H4 (cell line): ENCODE measurements at places on chromosomes 5 and 9.
A peak's percentile ranks its signal among the peaks of the same experiment; 100 is the strongest.

GRCh38 chr5:90939211-90939610, 380.6 kb downstream of the ADGRV1 start:
- no peak for DNase-seq

DNA sequence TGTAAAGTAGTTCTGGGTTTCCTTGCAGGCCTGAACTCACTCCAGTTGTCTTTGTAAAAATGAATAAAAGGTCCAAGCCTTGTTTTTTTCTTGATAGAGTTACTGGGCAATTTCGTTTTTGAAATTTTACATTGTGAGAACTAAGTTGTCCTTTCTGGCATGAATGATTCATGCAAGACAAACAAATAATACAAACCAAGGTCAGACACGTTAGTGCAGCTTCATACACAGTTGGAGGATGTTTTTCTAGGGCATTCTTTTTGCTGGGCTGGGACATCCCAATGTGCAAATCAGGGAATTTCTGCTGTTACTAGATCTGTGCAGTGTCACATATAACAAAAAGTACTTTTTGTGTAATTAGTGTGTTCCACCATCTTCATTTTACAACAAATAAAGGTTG, 96.0 kb downstream of the MEGF10 start:
- DNase-seq = no peak

DNA sequence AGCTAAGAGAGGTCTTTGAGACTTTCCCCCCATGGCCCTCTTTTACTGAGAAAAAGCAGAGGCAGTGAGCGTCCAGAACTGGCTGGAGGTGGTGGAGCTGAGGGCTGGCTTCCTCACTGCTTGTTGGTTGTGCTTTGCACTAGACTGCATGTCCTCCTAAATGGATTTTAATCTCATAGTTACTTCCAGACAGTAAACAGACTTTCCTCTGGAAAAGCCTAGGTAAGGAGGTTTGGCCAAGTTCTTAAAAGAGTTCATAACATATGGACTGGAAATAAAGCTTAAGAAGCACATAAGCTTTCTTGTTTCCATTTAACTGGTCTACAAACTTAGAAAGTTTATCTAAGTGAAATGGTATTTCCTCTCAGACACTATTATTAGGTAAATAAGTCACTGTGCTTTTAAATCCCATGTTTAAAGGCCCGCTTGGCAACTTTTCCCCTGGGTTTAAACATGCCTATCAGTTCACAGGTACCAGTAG, 2.0 kb downstream of the ASPN start:
- DNase-seq = no peak

- no peak for DNase-seq
These were observed 137.3 kb upstream of the KLF9 start for GRCh38 chr9:70551801-70552200.

GRCh38 chr5:104088876-104089778, 526.5 kb upstream of the NUDT12 start:
- DNase-seq = peak; percentile 8

GRCh38 chr9:7097785-7098752, 340.3 kb downstream of the KDM4C start:
- DNase-seq = no peak

- DNase-seq = no peak
These were observed 4.6 kb downstream of the RAPGEF6 start for GRCh38 chr5:131630208-131630962.

GRCh38 chr9:621201-621855, 220.2 kb upstream of the DMRT1 start:
- no peak for DNase-seq

DNA sequence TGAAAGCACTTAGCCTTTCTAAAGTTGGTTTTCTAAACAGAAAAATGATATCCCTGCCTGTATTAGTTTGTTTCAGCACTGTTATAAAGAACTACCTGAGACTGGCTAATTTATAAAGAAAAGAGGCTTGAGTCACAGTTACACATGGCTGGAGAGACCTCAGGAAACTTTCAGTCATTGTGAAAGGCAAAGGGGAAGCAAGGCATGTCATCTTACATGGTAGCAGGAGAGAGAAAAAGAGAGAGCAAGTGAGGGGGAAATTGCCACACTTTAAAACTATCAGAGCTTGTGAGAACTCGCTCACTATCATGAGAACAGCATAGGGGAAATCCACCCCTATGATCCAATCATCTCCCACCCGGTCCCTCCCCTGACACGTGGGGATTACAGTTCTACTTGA, 64.9 kb downstream of the FAM170A start:
- DNase-seq = no peak

- no peak for DNase-seq
These were observed 233.8 kb downstream of the GADD45G start for GRCh38 chr9:89838621-89839020.

DNA sequence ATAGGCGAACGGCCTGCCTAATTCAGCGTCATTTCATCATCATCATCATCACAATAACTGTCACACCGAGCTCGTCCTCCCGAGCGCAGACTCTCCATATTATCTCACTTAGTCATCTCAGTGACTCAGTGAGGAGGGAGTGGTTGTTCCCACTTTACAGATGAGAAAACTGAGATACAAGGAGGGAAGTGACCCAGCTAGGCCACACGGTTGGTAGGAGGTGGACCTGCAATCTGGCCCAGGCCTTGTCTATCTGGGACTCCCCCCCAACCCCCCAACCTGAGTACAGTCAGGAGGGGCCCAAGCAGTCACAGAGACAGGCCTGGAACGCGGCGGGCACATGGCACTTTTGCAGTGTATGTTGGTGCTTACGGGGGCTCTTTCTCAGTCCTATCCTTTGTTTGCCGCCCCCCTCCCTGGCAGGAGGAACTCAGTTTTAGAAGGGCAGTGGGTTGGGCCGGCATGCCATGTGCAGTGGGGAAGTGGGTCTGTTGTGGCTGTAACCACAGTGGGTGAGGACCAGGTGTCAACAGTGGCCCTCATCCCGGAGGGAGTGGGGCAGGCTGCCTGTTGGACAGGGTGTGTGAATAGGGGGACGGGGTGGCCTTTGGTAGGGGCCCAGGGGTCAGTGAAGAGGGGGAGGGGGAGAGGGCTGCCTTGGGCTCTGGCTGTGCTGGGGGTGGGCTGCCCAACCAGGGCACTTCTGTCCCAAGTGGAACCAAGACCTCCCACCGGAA, 1.7 kb upstream of the RXRA start:
- no peak for DNase-seq

DNA sequence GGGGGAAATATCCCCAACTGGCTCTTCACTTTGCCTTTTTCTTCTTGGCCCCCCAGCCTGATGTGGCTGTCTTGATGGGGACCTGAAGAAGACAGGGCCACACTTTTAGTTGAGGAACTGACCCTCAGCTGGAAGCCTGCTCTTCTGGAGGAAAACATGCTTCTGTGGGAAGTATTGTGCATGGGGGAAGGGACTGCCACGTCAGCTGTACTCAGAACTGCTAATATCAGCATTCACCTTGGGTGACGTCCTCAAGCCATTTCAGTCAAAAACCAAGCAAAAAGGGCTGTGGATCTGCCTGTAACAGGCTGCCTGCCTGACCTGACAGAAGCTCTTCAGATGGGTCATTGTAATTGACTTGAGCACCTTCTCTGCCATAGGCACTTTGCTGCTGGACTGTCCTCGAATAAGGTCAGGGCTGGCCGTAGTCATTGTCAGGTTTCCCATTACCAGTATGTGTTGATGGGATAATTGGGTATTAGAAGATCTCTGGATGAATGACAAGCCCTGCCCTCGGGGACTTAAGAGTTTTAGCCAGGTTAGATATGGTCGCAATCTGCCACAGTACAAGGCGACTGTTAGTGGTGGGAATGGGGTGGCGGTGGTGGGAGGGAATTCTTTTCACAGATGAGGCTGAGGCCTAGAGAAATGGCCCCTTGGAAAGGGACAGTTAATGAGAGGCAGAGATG, 10.4 kb downstream of the RAI14 start:
- DNase-seq = no peak

DNA sequence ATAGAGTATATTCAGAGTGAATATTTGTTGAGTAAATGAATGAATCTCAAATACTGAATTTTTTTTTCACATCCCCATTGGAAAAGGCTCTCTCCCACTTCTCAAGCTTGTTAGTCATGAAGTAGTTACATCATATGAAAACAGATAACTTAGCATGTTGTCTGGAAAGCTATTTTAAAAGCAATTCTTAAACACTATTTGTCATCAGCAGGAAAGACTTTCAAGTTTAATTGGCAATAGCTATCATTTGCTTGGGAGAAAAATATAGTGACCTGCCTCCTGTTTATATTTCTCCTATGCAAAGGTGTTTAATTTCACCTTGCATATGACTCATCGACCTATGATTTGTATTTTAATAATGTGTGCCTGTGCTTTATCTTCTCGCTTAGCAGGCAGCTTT, 499.8 kb upstream of the GRIA1 start:
- DNase-seq = no peak

DNA sequence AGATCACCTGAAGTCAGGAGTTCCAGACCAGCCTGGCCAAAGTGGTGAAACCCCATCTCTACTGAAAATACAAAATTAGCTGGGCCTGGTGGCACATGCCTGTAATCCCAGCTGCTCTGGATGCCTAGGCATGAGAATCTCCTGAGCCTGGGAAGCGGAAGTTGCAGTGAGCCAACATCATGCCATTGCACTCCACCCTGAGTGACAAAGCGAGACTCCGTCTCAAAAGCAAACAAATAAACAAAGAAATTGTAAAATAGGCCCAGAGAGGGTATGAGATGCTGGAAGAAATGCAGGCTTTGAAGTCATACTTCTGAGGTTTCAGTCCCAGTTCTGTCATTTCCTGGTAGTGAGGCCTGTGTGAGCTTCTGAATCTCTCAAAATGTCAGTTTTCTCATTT, 5.3 kb upstream of the ARHGEF37 start:
- DNase-seq = no peak

GRCh38 chr5:167105941-167106340, 1185.5 kb upstream of the WWC1 start:
- DNase-seq = no peak

GRCh38 chr5:34918025-34918424, 2.5 kb downstream of the BRIX1 start:
- no peak for DNase-seq

- DNase-seq = no peak
These were observed 5.3 kb upstream of the PRDM12 start for GRCh38 chr9:130658893-130659698.

- DNase-seq = no peak
These were observed 137.9 kb upstream of the OTULINL start for GRCh38 chr5:14443671-14444093.

- peak; percentile 63 for DNase-seq
These were observed 521.0 kb upstream of the CHD1 start for GRCh38 chr5:99449786-99450185.

- DNase-seq = no peak
These were observed 140.8 kb downstream of the SLC12A2 start for GRCh38 chr5:128224336-128224735.

GRCh38 chr9:110130791-110131416, 77.1 kb downstream of the C9orf152 start:
- DNase-seq = no peak

DNA sequence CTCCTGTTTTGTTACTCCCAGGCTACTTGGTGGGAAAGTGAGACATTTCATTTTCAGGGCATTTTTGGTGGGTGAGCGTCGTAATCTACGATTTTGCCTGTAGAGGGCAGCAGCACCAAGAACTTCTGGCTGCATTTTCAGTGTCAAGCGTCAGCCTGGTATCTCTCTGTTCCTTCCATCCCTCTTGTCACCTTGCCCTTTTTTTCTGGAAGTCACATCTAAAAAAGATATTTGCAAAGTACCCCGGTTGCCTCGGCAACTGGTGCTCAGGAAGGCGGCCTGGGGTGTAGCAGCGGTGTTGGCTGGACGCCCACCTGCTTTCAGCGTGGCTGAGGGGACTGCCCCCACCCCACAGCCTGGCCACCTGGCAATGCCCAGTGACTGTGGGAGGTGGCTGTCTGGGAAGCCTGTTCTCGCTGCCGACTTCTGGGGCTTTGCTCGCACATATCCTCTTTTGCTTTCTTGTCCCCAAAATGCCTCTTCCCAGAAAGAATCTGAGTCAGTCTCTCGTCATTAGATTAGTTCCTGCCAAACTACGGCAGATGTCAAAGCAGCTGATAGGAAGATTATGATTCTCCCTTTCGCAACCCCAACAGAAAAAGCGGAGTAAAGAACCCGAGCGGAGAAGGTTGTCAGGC, 84.5 kb downstream of the ACER2 start:
- DNase-seq = peak; percentile 58

GRCh38 chr5:74446725-74447241, 193.7 kb downstream of the ENC1 start:
- DNase-seq = no peak

DNA sequence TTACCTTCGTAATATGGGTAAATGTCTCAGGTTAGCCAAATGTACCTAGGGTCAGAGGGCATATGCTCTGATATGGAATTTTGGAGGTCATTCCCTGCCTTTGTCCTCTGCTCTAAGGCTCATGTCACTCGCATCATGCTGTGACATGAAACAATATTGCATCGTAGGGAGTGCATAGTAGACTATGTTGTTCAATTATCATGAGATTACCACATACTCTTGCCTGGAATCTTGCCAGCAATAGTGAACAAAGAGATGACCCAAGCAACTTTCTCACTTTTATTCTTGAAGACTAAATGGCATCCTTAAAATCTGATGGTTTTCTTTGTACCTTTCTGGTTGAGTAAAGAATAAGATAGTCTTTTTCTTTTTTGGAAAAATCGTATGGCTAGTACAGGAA, 27.6 kb downstream of the ZNF462 start:
- peak; percentile 9 for DNase-seq

DNA sequence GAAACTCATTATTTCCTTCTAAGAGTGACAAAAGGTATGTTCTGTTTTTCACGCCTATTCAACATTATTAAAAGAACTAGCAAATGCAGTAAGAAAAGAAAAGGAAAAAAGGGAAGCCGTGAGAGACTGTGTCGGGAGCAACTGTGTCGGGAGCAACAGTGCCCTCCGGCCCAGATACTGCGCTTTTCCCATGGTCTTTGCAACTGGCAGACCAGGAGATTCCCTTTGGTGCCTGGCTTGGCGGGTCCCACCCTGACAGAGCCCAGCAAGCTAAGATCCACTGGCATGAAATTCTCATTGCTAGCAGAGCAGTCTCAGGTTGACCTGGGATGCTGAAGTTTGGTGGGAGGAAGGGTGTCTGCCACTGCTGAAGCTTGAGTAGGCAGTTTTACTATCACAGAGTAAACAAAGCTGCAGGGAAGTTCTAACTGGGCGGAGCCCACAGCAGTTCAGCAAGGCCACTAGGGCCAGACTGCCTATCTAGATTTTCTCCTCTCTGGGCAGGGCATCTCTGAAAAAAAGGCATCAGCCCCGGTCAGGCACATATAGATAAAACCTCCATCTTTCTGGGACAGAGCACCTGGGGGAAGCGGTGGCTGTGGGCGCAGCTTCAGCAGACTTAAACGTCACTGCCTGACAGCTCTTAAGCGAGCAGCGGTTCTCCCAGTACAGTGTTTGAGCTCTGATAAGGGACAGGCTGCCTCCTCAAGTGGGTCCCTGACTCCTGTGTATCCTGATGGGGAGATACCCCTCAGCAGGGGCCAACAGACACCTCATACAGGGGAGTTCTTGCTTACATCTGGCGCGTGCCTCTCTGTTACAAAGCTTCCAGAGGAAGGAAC, 1237.4 kb upstream of the CDH18 start:
- no peak for DNase-seq

DNA sequence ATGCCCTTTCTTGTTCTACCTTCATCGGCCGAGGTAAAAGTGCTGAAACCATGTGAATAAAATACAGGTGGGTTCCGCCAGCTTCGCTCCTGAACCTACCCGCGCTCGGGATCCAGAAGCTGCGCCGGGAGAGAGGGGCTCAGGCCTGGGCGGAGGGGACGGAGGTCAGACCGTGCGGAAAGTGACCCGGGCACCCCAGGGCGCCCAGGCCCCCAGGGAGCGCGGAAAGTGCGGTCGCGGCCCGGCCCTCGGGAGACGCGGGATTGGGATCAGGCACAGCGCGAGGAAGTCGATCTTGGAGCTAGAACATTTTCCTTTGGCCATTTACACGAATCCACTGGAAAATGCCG, 329 bp downstream of the SYK start:
- DNase-seq = no peak

GRCh38 chr5:67092535-67092934, 104.1 kb downstream of the CD180 start:
- no peak for DNase-seq
